ENCODE measurements at places on chromosomes 7 and 10.
A peak's percentile ranks its signal among the peaks of the same experiment; 100 is the strongest.

GRCh38 chr10:110681023-110681681 is 37.0 kb downstream of the RBM20 start:
- peak; percentile 60 for DNase-seq

- DNase-seq, result peak; percentile 75
These were observed 102.0 kb upstream of the FAM20C start for GRCh38 chr7:90111-91063.

GRCh38 chr10:106296750-106297392 is 867.6 kb downstream of the SORCS1 start:
- no peak for DNase-seq

- DNase-seq, result no peak
These were observed 155.1 kb downstream of the ETV1 start for GRCh38 chr7:13834328-13834761.

- no peak for DNase-seq
These were observed 133.5 kb upstream of the MBL2 start for GRCh38 chr10:52906046-52906445.

DNA sequence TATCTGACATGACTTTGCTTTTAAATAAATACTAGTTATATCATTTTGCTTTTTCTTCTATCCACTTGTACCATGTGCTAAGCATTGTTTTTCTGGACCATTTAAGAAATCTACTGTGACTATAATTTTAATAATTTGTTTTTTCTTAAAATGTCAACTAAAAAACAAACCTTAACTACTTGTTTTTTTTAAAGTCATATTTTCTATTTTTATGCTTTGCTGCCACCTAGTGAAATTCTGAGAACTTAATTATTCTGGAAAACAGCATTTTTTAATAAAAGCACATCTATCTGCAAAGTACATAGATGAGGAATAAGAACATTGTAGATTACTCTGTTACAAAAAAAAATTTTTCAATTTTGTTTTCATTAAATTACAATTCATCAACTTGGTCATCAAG is 47.4 kb downstream of the ORC5 start:
- DNase-seq, result peak; percentile 32

DNA sequence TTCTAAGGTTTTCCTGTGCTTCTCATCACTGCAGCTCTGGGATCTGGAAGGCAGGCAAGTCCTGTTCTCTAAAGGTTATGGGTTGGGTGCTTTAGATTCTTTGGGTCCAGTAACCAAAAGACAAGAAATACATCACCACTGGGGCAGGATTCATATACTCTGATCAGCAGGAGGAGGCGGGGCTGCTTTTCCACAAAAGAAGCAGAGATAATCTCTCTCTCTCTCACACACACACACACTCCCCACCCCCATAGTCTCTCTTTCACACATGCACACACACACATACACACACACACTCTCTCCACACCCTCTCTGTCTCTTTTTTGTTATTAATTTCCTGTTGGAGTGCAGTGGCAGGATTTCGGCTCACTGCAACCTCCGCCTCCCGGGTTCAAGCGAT is 13.0 kb upstream of the ACBD5 start:
- no peak for DNase-seq

DNA sequence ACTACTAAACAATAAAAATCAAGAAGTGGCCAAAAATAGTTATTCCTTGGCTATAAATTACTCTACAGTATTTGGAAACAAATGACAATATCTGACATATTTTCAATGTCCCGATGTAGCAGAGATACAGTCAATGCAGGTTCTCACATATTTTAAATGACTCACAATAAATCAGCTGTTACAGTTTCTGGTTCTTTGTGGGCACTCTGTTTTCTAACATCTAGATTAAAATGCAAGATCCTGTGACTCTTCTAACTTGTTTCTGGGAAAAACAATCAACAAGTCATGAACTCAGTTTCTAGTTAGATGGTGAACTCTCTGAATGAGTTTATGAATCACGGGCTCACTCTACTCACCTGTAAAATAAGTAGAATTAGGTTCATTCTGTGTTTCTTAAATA is 849.6 kb upstream of the MBL2 start:
- no peak for DNase-seq

GRCh38 chr10:49736564-49737113 is 25.5 kb downstream of the OGDHL start:
- DNase-seq, result no peak

GRCh38 chr10:17101257-17101909 is 28.2 kb downstream of the CUBN start:
- DNase-seq, result no peak

- no peak for DNase-seq
These were observed 176.4 kb downstream of the XPNPEP1 start for GRCh38 chr10:109746861-109747260.
